ENCODE measurements at places on chromosomes 7 and 10.

DNA sequence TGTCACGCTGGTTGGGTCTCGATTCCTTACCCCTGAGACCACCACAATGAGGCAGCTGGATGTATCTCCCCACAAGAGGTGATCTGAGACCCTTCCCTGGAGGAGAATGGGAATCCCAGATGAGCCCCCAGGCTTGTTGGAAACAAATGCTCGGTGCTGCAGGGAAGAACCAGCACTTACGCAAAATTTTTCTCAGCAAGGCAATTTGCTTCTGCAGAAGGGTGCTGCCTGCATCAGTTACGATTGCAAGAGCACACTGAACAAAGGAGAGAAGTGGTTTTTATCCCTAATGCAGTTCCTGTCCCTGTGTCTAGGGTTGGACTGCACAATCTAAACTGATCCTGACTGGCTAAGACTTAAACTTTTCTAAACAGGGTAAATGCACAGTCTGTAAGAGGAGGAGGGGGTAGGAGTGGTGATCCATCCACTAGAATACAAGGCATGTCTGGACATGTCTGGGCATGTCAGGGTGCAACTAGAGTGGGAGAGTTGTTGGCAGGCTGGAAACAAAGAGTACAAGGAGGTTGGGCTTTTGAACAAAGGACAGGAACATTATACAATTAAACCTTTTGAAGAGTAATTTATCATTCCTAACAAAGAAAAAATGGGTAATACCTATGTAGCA lies 114.9 kb upstream of the FAM3C start:
- DNase-seq = no peak

DNA sequence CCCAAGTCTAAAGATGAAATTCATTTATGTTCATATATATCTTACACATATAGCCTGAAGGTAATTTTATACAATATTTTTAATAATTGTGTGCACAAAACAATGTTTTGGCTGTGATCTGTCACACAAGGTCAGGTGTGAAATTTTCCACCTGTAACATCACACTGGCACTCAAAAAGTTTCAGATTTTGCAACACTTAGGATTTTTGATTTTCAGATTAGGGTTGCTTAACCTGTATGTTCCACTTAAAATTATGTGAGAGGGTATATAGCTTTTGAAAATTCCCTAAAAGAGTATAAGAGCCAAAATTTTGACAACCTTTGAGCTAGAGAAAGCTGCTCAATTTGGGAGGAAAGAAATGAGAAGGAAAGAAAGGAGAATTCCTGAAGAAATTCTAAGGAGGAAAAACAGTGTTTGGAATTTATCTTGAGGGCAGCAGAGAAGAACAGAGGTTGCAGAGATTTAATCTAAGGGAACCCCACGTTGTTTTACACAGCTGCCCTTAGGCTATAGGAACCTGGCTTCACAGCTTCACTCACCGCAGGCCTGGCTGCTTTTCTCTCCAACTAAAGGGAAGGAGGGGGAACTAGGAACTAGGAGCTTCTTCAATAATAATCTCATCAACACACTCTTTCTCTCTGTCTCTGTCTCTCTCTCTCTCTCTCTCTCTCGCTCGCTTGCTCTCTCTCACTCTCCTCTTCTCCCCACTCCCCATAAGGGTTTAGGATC lies 8.5 kb downstream of the VOPP1 start:
- no peak for DNase-seq

DNA sequence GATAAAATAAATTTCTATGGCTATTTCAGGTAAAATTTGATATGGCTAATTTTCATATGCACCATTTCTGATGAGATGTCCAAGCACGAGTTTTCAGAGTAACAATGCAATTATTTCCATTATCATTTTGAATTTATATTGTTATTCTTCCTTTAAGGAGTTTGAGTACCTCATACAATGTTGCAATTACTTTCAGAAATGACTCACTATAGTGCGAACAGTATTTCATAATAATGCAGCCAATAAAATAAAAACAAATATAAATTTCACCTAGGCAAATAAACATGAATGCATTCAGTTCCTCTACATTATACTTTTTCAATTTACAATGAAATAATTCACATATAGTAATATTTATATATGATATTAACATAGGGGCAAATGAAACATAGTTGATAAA lies 78.8 kb upstream of the LRRN3 start:
- DNase-seq = no peak

- no peak for DNase-seq
These were observed 5.0 kb downstream of the YWHAG start for GRCh38 chr7:76353744-76354143.

GRCh38 chr10:71462062-71462935 lies 65.6 kb downstream of the CDH23 start:
- no peak for DNase-seq

- no peak for DNase-seq
These were observed 134.9 kb downstream of the ADRA2A start for GRCh38 chr10:111211706-111212105.

DNA sequence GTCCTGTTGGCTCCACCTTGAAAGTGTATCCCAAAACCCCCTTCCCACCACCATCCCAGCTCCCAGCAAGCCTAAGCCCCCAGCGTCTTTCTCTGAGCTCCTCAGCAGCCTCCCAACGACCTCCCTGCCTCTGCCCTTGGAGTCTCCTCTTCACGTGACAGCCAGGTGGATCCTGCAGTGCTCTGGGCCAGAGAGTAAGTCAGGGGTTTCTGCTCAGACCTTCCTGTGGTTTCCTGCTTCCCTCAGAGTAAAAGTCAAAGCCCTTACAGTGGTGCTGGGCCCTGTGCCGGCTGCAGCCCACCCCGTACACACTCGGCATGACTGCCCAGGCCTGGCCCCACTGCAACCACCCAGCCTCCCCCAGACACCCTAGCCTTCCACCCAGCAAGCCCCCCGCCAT lies 51.9 kb downstream of the OAT start:
- no peak for DNase-seq

DNA sequence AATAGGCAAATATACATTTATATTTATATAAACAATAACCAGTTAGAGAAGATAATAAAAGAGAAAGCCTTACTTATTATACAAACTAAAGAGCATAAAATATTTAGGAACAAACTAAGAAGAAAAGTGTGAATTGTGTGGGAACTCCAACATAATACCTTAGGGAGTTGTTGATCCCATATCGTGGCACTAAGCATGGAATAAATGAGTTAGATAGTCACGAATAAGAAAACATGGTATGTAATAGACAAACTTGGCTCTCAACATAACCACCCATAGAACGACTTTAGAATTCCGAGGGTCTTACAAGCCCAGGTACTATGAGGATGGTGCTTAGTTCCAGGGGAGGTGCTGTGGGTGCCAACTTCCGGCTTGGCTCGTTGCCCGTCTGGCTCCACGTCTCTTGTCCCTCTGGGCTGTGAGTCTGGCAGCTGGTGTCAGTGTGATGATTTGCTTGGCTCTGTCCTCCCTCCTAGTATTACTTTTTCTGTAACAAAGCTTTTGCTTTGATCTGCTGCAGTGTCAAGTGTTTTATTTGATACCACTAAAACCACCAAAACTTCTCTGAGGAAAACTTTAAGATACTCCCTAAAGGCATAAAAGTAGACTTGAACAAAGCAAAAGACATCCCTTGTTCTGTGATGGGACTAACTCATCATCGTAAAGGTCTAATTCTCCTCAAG lies 9.5 kb upstream of the RBM20 start:
- no peak for DNase-seq

- DNase-seq = no peak
These were observed 60.6 kb downstream of the C1GALT1 start for GRCh38 chr7:7242899-7243298.
